ENCODE measurements at places on chromosomes 11 and 22.

DNA sequence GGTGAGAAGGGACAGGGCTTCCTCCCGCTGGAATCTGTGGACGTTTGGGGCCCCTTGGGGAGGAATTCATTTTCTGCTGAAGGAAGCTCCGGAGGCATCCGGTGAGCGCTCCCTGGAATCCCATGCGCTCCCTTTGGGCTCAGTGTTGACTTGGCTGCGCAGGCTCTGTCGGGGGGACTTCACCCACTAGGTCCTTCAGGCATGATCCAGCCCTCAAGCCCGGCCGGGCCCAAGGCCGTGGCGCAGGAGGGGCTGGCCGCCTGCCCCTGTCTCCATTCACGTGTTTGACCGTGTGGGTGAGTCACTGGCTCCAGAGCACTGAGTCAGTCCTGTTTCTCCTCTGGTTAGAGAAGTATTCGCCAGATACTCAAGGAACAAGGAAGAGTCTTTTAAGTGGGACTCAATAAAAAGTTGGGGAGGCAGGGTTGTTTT, 1.4 kb downstream of the CTTN start:
- peak; percentile 94 for DNase-seq

DNA sequence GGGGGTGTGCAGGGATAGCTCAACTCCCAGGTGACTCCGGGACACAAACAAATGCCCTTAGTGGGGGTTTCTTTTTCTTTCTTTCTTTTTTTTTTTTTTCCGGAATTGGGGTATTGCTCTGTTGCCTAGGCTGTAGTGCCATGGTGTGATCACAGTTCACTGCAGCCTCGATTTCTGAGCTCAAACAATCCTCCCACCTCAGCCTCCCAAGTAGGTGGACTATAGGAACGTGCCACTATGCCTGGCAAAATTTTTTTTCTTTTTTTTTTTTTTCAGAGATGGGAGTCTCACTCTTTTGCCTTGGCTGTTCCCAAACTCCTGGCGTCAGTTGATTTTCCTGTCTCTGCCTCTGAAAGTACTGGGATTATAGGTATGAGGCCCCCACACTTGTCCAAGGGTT, 13.8 kb upstream of the ZNF280A start:
- DNase-seq = no peak

- DNase-seq = no peak
Observed at GRCh38 chr11:66220566-66220935, 47.9 kb upstream of the RAB1B start.

DNA sequence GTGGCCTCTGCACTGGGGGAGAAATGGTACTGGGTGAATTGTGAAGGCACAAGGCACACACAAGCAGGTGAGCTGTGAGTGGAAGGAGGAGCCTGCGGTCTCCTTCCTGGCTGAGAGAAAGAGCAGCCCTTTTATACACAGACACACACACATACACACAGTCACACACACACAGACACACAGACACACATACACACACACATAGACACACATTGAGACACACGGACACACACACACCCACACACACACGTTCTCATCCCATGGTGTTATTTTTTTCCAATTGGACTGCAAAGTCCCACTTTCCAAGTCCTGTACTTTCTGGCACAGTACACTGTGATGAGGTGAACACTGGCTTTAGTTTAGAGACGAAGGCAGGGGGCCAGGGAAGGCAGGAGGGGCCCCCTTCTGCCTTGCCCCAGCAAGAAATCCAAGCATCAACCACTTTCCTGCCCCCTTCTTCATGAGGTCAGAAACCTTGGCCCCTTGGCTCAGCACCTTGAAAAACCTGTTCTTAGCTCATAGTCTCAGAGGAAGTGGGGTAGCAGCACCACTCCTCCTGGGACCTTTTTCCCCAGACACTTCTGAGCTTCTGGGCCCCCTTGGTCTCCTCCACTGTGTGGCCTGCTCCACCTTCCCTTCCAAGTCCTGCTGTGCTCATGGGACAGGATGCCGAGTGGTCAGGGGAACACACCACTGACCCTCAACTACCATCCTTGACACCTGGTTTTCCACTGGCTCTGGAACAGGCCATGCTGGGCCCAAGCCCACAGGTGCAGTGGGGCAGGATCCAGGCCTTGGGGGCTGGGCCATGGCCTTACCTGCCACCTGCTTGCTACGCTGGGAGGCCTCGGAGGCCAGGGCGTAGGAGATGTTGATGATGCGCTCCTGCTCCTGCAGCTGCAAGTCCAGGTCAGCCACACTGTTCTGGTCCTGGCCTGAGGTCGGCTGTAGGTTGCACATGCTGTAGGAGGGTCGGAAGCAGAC, 43.8 kb downstream of the C11orf58 start:
- DNase-seq = no peak

GRCh38 chr11:104917271-104918112, 19.2 kb upstream of the CASP12 start:
- no peak for DNase-seq

GRCh38 chr11:21295508-21295907, 626.1 kb downstream of the NELL1 start:
- no peak for DNase-seq

Data from MCF 10A (cell line).